ENCODE measurements at places on chromosomes 16 and 17. TPM values are rescaled to one million over a fixed set of nuclear protein-coding genes. Genes with fewer than 3 reads are reported as not detected.

DNA sequence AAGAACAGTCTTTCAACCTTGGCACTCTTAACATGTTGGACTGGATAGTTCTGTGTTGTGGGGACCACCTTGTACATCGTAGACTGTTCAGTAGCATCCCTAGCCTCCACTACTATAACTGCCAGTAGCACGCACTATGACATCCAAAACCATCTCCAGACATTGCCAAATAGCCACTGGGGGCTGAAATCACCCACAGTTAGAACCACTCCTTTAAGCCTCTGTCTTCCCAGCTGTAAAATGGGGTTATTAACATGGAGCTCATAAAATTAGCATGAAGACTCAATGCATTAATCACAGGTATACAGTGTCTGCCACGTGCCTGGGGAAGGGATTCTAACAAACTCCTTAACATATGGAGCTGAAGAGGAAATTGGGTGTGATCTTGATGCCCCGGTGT lies 49.7 kb downstream of the LYRM1 start:
- no peak for DNase-seq

- DNase-seq: no peak
Observed at GRCh38 chr17:76873856-76874255, 5.7 kb downstream of the MGAT5B start.

DNA sequence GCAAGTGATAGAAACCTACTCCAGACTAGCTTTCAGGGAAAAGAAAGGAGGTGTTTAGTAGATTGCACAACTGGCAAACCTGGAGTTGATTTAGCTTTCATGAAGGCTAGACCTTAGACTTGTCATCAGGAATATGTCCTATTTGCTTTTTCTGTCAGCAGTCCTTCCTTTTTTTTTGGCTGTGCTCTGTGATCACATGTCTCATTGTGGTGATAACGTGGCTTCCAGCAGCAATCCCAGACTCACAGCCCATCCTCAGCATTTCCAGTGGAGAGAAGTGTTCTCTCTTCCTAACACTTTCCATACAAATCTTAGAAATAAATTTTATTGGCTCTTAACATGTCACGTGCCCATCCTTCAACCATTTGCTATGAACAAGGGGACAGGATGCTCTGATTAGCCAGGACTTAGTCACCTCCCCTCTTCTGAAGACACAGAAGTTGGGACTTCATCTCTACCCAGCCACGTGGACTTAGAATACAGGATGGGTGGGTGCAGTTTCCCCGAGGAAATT lies 74.7 kb downstream of the CDH13 start:
- DNase-seq: no peak

Gene CCL7
- not detected for total RNA-seq

Gene CSH1
- not detected for total RNA-seq

- DNase-seq: no peak
Observed at GRCh38 chr17:57145347-57145746, 60.3 kb downstream of the AKAP1 start.

Gene GPR142
- 0.52 TPM for total RNA-seq

GRCh38 chr16:70695331-70696070 lies 9.6 kb upstream of the MTSS2 start:
- DNase-seq: no peak

Gene UTS2R
- not detected for total RNA-seq

Gene AURKB
- total RNA-seq: 1.9 TPM

Gene C1QL1
- 1.1 TPM for total RNA-seq

Gene ZNF768
- 37.6 TPM for total RNA-seq

Gene NUP88
- total RNA-seq: 73.9 TPM

DNA sequence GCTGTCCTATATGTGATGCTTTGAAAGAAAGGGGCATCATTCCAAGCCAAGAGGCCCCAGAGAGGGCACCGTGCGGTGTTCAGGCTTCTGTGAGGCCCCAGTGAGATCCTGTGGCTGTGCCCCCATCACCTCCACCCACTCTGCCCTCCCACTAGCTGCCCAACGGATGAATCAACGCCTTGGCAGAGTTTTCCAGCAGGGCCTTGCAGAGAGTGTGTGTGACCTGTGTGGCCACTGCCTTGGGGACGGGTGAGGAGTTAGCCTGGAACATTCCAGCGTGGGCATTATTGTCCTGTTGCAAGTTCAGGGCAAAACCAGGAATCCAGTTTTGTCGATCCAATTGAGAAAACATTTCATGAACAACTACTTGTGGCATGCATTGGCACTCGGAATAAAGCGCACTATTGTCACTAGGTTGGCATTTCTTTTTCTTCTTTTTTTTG lies 53.7 kb downstream of the SF3B3 start:
- no peak for DNase-seq

DNA sequence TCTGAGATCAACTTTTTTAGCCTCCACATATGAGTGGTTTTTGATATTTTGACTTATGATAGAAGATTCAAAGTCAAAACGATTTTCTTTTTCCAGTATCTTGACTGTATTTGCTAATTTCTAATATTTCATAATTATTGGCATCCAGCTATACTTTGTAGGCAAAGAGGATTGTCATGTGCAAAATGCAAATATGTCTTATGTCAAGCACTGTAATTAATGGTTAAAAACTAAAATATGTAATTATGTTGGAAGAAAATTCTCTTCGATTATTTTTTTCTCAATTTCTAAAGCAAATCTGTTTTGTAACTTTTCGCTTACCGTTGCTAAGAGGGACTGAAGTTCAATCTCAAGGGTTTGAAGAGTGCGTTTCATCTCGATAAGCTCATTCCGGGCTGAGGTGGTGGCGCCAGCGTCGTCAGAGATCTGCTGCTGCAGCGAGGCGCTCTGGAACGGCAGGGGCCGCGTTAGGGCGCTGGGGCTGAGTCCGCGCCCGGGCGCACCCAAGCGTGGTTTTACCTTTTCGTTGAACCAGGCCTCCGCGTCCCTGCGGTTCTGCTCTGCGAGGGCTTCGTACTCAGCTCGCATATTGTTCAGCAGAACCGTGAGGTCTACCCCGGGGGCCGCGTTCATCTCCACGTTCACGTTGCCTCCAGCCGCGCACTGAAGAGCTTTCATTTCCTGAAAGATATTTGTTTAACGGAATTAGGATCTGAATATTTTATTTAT lies 3.0 kb downstream of the KRT27 start:
- DNase-seq: no peak

DNA sequence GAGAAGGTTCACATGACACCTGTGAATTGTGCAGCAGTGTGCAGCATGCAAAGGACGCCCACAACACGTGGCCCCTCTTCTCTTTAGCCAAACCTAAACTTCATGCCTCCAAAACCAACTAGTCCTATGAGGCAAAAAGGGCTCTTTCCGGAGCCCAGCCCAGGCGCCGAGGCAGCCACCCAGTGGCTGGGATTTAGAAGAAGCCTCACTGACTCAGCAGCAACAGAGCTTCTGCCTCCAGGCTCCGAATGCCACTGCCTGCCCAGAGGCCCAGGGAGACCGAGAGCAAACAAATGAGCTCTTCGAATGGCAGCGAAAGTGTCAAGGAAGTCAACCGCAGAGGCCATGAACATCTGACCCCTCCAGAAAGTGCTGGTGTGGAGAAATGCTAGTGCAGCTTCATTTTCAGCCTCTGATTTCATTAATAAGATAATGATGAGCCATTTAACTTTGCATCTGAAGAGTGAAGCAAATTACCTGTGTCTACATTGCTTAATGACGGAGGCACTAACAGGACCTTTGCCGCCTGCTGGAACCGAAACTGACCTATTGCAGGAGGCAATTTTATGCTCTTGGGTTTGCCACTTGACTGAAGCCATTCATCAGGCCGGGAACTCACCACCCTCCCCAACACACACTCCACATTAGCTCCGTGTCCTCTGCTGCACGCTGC lies 157.7 kb upstream of the RPL38 start:
- no peak for DNase-seq

Gene BCAS3
- 57.9 TPM for total RNA-seq

Gene CSH2
- total RNA-seq: not detected

DNA sequence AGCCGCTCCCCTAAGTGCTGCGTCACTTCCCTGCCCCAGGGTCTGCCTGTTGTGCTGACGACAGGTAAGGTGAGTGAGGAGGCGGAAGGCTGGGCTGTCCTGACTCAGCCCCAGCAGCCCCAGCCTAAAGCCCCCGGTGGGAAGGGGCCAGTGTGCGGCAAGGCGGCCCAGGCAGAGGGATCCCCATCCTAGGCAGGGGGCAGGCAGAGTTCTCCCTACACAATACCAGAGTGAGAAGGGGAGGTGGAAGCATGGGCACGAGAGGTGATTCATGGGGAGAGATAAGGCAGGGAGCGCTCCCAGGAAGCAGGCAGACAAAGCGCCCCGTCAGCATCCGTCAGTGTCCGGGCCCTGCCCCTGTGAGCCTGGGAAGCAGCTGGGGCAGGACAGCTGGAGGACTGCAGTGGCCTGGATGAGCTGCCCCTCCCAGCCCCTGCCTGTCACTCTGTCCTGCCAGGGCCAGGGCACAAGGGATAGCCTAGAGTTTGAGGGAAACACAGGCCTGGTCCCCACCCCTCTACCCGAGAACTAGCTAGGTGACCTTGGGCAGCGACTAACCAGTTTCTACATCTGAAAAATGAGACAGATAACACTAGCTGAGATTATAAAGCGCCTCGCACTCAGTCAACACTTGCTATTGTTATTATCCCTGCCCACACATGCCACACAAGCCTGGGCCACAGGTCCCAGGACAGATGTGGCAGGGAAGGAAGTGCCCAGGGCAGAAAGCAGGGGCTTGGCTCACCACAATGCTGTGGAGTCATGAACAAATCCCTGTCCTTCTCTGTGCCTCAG lies 3.8 kb downstream of the FAM83G start:
- no peak for DNase-seq

DNA sequence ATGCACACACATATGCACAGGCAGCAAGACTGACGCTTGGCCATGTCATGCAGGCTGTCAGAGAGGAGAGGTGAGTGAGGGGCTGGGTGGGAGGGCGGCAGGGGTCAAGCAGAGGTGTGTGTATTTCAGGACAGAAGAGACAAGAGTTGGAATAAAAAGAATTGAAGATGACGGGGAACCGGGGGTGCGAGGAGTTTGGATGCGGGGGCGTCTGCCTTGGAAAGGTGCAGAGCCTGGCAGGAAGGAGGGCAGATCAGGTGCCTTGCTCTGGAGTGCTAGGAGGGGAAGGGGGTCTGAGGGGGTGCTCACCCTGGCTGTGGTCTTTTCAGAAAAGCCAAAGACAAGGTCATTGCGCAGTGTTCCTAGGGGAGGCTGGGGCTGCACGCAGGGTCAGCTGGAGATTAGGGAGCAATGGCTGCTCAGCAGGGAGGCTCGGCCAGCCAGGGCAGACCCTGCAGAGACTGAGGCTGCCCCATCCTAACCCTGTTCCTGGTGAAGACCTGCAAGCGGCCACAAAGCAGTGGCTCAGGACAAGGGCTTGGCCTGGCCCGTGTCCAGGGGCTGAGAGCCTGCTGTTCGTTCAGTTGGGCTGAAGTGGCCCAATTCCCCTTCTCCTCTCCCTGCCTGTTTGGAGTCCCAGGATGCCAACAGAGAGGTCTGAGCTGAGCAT lies 23.7 kb upstream of the CBX4 start:
- DNase-seq: no peak

DNA sequence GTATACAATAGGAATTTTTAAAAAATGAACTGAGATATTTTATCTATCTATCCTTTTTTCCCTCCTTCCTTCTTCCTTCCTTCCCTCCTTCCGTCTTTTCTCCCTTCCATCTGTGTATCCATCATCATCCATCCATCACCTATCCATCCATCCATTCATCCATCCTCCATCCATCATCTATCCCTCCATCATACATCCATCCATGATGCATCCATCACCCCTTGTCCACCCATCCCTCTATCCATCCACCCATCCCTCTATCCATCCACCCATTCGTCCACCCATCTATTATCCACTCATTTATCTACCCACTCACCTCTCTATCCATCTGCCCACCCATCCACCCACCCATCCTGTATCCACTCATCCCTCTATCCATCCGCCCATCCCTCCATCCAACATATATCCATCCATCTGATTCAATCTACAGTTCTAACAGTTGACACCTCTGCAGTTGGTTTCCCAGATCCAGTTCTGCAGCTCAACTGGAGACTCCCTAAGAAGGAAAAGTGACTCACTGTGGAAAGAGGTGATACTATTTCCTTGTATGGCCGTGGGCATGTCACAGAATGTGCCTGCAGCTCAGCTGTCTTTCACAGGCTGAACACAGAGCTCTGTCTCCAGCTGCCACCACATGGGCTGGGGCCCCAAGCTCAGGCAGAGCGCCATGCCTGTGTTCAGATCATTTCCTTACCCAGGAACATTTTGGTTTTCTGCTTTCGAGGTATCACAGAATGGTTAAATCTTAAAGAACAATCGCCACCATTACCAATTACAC lies 130.8 kb downstream of the XYLT1 start:
- no peak for DNase-seq

DNA sequence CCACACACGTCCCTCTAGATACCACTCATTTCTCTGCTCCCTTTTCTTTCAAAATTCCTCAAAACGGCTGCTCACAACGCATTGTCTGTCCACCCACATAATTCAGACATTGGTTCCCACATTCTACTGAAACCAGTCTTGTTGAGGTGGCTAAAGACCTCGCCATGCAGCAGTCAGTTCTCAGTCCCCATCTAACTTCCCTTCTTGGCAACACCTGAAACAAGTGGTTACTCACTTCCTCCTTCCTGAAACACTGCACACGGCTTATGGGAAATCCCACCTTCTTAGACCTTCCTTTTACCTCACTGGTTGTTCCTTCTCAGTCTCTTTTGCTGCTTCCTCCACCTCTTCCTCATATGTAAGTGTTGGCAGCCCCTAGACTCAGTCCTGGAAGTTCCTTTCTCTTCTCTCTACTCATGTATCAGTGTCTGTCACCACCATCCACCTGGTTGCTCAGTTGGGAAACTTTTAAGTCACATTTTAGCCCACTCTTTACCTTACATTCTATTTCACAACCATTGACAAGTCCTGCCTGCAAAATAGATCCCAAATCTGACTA lies 277.1 kb downstream of the CEP112 start:
- no peak for DNase-seq

Gene PRAC1
- total RNA-seq: not detected

DNA sequence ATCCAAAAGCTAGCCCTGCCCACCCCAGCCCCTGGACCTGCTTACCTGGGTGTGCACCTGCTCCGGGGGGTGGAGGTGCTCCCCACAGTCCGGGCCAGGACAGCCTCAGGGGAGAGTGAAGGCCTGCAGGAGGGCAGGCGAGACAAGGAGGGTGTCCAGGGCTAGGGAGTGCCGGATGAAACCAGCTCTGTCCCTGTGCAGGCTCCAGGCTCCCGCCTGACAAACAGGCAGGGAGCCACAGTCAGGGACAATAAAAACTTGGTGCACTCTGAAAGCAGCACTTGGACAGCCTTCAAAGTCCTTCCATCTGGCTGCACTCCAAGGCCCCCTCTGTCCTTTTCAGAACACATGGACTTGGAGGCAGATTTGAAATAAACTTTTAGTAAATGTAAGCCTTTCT lies 3.9 kb downstream of the PAQR4 start:
- DNase-seq: no peak

Gene TRIM37
- 17.2 TPM for total RNA-seq

GRCh38 chr16:9225527-9226316 lies 134.3 kb downstream of the HAPSTR1 start:
- no peak for DNase-seq

Gene DHODH
- total RNA-seq: 15.8 TPM
